ENCODE measurements at places on chromosomes 2 and 18. TPM values are rescaled to one million over a fixed set of nuclear protein-coding genes. Genes with fewer than 3 reads are reported as not detected.

GRCh38 chr18:8324343-8325065, 284.7 kb upstream of the RAB12 start:
- no peak for DNase-seq
- H3K36me3 ChIP-seq = no peaks in the 10 kb centered on the region
- no peak overlapping the region for H3K4me3 ChIP-seq
- H3K27ac ChIP-seq = no peak overlapping the region
- H3K27me3 ChIP-seq = no peaks in the 10 kb centered on the region

- no peak for DNase-seq
- H3K27me3 ChIP-seq = no peaks in the 10 kb centered on the region
- no peak overlapping the region for H3K4me3 ChIP-seq
- peaks cover 9% of the 10 kb centered on the region for H3K4me1 ChIP-seq
- no peak overlapping the region for H3K27ac ChIP-seq
Measured at GRCh38 chr2:110853516-110853915, 121.1 kb downstream of the ACOXL start.

- no peaks in the 10 kb centered on the region for H3K36me3 ChIP-seq
- H3K4me1 ChIP-seq = no peaks in the 10 kb centered on the region
- no peak for DNase-seq
Measured at GRCh38 chr2:121640380-121641316, 8.6 kb downstream of the CLASP1 start.

- H3K4me3 ChIP-seq = no peak overlapping the region
- no peaks in the 10 kb centered on the region for H3K36me3 ChIP-seq
- no peaks in the 10 kb centered on the region for H3K4me1 ChIP-seq
- H3K27ac ChIP-seq = no peak overlapping the region
- DNase-seq = no peak
Measured at GRCh38 chr2:190551928-190552327, 17.4 kb upstream of the NEMP2 start.

DNA sequence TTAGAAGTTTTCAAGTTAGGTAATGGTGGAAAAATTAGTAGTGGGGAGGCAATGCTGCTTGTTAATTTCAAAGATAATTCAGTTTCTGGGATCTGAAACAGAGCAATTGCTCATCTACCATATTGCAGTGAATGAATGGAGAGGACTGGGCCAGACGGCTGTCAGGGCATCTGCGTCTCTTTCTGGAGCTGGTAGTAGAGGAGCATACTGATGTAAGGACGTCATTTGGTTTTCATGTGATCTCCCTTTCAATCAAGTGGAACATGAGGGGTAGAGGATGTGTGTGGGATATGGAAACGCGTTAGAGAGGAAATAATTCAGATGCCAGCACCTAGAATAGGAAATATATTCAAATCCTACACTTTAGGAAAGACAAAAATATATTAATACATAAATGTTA, 490.3 kb downstream of the ADCYAP1 start:
- no peaks in the 10 kb centered on the region for H3K27me3 ChIP-seq
- no peak for DNase-seq
- H3K4me3 ChIP-seq = no peak overlapping the region
- no peaks in the 10 kb centered on the region for H3K4me1 ChIP-seq
- no peaks in the 10 kb centered on the region for H3K36me3 ChIP-seq

DNA sequence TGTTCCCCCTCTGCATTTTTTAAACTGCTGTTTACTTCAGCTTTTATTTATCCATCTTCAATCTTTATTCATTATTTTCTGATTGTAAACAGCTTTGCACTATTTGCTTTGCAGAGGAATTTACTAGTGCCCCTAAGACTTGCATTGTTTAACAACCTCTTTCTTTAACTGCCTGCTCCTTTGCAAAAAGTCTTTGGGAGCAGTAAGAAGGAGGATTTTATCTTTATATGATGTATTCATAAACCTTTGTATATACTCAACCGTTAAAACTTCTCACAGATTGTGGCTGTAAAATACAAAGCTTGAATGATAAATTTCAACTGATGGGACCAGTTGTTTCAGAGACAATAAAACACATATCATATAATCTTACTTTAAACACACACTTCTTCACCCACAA, 20.1 kb upstream of the VIT start:
- peaks cover 3% of the 10 kb centered on the region for H3K4me1 ChIP-seq
- H3K36me3 ChIP-seq = no peaks in the 10 kb centered on the region

- no peak overlapping the region for H3K4me3 ChIP-seq
- DNase-seq = no peak
- H3K4me1 ChIP-seq = no peaks in the 10 kb centered on the region
- no peaks in the 10 kb centered on the region for H3K36me3 ChIP-seq
- no peaks in the 10 kb centered on the region for H3K27me3 ChIP-seq
Measured at GRCh38 chr2:160474319-160474645, 19.3 kb downstream of the RBMS1 start.

DNA sequence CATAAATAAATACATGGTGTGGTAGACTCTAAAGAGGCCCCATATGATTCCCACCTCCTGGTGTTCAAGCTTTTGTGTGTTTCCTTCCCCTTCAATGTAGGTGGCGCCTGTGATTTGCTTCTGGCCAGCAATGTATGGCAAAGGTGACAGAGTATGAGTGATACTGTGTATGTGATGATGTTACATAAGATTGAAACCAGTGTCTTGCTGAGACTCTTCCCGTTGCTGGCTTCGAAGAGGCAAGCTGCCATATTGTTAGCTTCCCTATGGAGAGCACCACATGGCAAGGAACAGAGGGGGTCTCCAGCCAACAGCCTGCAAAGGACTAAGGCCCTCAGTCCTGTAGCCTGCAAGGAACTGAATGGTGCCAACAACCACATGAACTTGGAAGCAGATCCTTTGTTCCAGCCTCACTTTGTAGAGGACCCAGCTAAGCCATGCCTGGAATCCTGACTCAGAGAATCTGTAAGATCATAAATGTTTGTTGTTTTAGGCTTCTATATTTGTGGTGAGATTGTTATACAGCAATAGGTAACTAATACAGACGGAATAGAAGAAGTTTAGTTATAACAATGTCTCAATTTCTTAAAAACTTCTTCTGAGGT, 1.7 kb upstream of the SMAD4 start:
- H3K4me3 ChIP-seq = peak overlapping the region; percentile 11
- H3K36me3 ChIP-seq = peaks cover 9% of the 10 kb centered on the region
- DNase-seq = no peak
- H3K27ac ChIP-seq = no peak overlapping the region
- H3K4me1 ChIP-seq = peaks cover 9% of the 10 kb centered on the region

DNA sequence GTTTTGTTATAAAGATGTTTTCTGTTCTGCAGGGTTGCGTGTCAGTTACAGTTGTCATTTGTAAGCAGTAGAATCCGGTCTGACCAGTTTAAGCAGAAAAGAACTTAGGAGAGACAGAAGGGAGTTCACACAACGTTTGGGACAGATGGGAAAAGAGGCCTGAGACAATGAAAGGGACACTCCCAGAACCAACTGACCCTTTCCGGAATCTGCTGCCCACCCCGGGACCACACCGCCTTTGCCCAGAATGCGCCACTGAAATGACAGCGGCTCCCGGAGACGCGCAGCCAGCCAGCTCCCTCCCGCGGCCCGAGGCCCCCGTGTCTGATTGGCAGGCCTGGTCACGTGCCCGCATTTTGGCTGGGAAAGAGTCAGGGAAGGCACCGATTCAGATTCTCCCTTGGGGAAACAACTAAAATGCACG, 244.6 kb downstream of the BCL2 start:
- no peaks in the 10 kb centered on the region for H3K4me1 ChIP-seq
- peak overlapping the region; percentile 73 for H3K4me3 ChIP-seq
- DNase-seq = peak; percentile 87

DNA sequence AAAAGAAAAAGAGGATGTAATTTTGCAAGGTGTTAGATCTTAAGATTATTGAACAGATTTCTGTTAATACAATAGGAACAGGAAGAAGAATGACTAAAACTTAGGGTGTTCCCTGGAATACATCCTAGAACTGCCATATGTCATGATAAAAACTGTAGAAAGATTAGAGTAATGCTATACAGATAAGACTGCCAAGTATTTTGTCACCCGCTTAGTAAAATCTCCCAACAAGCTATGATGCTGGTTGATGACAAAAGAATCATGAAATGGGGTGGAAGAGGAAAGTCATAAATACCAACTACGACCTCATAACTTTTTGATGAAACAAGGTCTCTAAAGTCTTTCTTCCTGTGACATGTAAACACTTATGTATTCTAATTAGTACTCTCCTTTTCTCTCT, 163.6 kb upstream of the COL3A1 start:
- H3K27me3 ChIP-seq = no peaks in the 10 kb centered on the region
- no peak overlapping the region for H3K27ac ChIP-seq
- no peak for DNase-seq

GRCh38 chr18:11498821-11499220, 110.6 kb upstream of the SLC35G4 start:
- no peaks in the 10 kb centered on the region for H3K36me3 ChIP-seq
- no peaks in the 10 kb centered on the region for H3K4me1 ChIP-seq
- H3K27ac ChIP-seq = no peak overlapping the region
- no peak for DNase-seq
- H3K27me3 ChIP-seq = no peaks in the 10 kb centered on the region

GRCh38 chr2:27150639-27151230, 1.9 kb downstream of the TCF23 start:
- H3K36me3 ChIP-seq = no peaks in the 10 kb centered on the region
- DNase-seq = no peak
- H3K4me3 ChIP-seq = no peak overlapping the region
- no peaks in the 10 kb centered on the region for H3K27me3 ChIP-seq

GRCh38 chr18:79963658-79964329, 649 bp upstream of the HSBP1L1 start:
- H3K27me3 ChIP-seq = peaks cover 54% of the 10 kb centered on the region
- no peak for DNase-seq
- H3K4me3 ChIP-seq = peak overlapping the region; percentile 34
- no peak overlapping the region for H3K27ac ChIP-seq
- no peaks in the 10 kb centered on the region for H3K36me3 ChIP-seq
- peaks cover 22% of the 10 kb centered on the region for H3K4me1 ChIP-seq

DNA sequence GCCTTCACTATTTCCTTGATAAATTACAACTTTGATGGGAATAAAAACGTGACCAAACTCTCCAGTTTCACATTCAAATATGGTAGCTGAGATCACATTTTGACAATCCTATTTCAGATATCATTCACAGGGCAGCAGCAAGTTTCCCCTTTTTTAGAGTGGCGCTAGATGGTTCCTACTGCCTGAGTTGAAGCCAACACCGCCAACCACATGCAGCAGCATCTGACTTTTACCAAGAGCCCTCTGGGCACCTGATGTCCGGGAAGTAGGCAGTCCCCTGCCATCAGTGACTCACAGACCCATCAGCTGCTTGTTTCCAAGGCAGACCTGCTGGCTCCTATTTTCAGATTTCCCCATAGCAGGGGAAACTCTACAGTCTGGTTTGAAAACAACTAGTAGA, 4.0 kb upstream of the MREG start:
- H3K4me3 ChIP-seq = no peak overlapping the region
- H3K36me3 ChIP-seq = no peaks in the 10 kb centered on the region
- no peak overlapping the region for H3K27ac ChIP-seq
- peaks cover 2% of the 10 kb centered on the region for H3K4me1 ChIP-seq

- no peaks in the 10 kb centered on the region for H3K4me1 ChIP-seq
- DNase-seq = no peak
- H3K27me3 ChIP-seq = no peaks in the 10 kb centered on the region
- H3K4me3 ChIP-seq = no peak overlapping the region
- no peaks in the 10 kb centered on the region for H3K36me3 ChIP-seq
Measured at GRCh38 chr2:100350661-100351185, 28.4 kb upstream of the LONRF2 start.

DNA sequence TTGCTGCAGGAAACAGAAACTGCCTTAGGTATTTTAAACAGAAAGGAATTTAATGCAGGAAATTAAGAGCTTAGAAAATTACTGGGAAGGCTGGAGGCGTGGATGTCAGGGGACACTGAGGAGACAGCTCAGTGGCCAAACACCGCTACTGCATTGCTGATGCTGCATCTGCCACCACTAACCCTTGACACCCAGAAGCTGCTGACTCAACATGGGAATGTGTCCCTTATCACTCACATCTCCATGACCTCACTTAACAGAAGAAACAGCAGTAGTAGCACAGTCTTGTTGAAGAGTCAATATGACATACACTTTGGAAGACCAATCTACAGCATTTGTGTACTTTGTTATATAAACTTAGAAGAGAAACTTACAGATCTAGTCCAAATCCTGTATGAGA, 906.1 kb downstream of the SLC4A3 start:
- no peaks in the 10 kb centered on the region for H3K36me3 ChIP-seq
- H3K4me1 ChIP-seq = no peaks in the 10 kb centered on the region
- H3K27me3 ChIP-seq = no peaks in the 10 kb centered on the region
- no peak overlapping the region for H3K4me3 ChIP-seq
- no peak overlapping the region for H3K27ac ChIP-seq

DNA sequence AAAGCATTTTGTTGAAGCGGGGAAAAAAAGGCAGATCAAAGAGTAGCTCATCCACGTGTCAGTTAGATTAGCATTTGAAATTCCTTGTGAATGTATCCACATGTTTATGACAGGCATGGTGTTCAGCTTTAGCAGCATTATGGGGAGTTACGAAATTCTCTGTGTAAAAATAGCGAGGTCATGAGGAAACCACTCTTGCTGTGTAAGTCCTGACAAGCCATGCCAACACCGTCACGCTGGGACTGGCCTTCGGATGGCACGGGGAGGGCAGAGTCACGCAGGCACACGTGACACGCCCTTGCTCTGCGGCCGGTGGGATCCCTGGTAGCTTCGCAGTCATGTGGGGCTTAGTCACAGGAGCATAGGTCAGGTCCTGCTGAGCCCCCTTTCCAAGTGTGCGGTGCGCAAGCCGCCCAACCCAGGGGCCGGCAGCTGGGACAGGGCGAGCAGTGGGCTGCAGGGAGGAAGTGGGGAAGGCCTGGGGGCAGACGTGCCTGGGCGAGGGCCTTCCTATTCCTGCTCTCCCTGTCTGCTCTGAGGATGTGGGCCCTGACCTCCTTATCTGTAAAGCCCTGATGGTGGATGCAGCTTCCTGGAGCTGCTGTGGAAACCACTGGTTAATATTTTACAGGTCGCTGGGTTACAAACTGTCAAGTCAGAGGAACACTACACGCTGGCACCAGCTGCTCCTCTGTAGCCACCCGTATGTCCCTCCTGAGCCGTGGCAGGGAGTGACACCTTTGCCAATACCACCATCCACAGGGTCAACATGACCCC, 18.0 kb downstream of the MBP start:
- no peaks in the 10 kb centered on the region for H3K27me3 ChIP-seq
- no peak overlapping the region for H3K4me3 ChIP-seq
- no peak for DNase-seq
- no peaks in the 10 kb centered on the region for H3K4me1 ChIP-seq
- H3K27ac ChIP-seq = no peak overlapping the region

- H3K36me3 ChIP-seq = no peaks in the 10 kb centered on the region
- no peaks in the 10 kb centered on the region for H3K4me1 ChIP-seq
- DNase-seq = no peak
- H3K27me3 ChIP-seq = no peaks in the 10 kb centered on the region
- H3K4me3 ChIP-seq = no peak overlapping the region
- no peak overlapping the region for H3K27ac ChIP-seq
Measured at GRCh38 chr2:215851696-215852095, 161.7 kb downstream of the MREG start.

- no peak for DNase-seq
- no peaks in the 10 kb centered on the region for H3K27me3 ChIP-seq
- H3K27ac ChIP-seq = no peak overlapping the region
- no peaks in the 10 kb centered on the region for H3K36me3 ChIP-seq
- no peak overlapping the region for H3K4me3 ChIP-seq
Measured at GRCh38 chr18:34929336-34929780, 111.9 kb upstream of the MAPRE2 start.

GRCh38 chr2:107936433-107937359, 49.6 kb upstream of the SLC5A7 start:
- H3K4me1 ChIP-seq = no peaks in the 10 kb centered on the region
- H3K27ac ChIP-seq = no peak overlapping the region
- no peak for DNase-seq
- H3K27me3 ChIP-seq = no peaks in the 10 kb centered on the region
- H3K36me3 ChIP-seq = no peaks in the 10 kb centered on the region
- H3K4me3 ChIP-seq = no peak overlapping the region

Gene HJURP
- total RNA-seq = 56.6 TPM

Gene SLC38A11
- not detected for total RNA-seq
